ENCODE measurements at places on chromosomes 13 and 19.

GRCh38 chr13:98083936-98084335 lies 59.0 kb upstream of the FARP1 start:
- DNase-seq: no peak

- DNase-seq: peak; percentile 78
Measured at GRCh38 chr13:68927387-68928026, 1180.1 kb upstream of the ATXN8OS start.

GRCh38 chr19:41253660-41254059 lies 10.5 kb upstream of the HNRNPUL1 start:
- no peak for DNase-seq

GRCh38 chr13:100542826-100543156 lies 45.8 kb downstream of the GGACT start:
- DNase-seq: peak; percentile 55

GRCh38 chr13:49977992-49978391 lies 18.9 kb upstream of the TRIM13 start:
- no peak for DNase-seq

- no peak for DNase-seq
Measured at GRCh38 chr19:32219881-32220472, 125.4 kb upstream of the ZNF507 start.
